ENCODE measurements at places on chromosomes 6 and 20.

DNA sequence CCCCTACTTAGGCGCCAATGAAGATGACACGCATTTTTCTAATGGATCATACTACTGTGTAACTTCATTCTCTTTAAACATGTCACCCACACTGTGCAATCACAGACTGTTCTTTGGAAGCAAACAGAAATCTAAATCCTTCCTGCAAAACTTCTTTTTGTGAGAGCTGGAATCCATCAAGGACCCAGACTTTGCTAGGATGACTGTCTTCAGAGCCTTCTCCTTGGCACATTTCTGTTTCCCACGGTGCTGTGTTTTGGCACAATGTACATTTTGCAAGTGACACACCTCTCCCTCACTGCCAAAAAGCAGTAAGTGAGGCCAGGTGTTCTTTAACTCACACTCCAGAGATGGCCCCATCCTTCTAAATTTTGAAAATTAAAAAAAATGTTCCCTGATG lies 21.7 kb upstream of the TAGAP start:
- DNase-seq = no peak

DNA sequence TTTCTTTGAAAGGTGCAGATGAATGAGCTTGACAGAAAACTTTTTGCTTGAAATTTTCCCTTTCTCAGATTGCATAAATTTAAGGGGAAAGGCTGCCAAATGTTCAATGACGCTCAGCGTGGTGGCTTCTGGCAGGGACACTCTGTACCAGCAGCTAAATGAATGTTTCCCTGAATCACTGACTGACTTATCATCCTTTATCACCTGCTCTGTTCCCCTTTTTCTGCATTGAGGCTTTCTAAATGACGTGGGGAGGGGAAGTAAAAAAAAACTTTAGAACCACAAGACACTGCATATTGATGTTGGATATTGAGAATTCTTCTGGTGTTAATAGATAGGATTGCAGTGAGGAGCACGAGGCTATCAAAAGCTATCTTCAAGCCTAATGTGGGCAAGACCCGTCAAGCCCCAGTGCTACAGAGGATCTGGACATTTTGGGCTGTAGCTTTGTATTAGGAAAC lies 46.9 kb upstream of the ENPP5 start:
- DNase-seq = no peak

DNA sequence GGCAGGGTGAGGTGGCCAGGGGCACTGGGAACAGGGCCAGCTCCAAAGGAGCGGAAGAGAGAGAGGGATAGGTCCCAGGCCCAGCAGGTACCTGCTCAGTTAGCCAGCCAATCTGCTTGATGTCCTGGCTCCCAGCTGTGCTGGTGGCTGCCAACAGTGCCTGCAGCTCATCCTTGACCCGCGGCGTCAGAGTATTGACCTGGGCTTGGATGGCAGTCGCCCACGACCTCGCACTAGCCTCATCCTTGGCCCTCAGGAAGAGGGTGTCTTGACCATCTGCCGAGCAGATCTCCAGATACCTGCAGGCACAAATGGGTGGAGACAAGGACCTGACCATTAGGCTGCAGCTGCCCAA lies 11.1 kb upstream of the CDK5RAP1 start:
- DNase-seq = no peak

DNA sequence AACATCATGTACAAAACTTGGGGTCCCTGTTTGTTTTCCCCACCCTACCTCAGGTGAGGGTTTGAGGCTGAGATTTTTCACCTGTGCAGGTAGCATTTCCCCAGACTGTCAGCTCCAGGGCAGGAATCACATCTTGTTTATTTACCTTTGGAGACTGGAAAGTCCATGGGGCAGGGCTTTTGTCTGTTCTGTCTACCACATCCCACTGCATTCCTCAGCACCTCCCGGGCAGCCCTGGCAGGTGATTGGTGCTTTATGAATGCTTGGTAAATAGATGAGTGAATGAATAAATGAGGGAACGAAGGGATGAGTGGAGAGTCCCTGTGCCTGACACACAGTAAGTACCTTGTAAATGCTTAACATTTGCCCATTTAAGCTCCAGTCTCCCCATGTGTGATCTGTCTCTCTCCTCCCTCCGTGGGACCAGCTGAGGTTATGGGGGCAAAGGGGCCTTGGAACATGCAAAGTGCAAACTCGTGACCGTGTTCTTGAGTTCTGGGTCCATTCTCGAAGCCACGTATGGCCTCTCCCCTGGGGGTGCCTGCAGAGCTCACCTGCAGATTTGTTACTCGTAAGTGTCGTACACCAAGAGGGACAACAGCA lies 69.7 kb upstream of the PMEPA1 start:
- no peak for DNase-seq

- no peak for DNase-seq
These were observed 65.4 kb downstream of the RWDD2A start for GRCh38 chr6:83258517-83258916.

DNA sequence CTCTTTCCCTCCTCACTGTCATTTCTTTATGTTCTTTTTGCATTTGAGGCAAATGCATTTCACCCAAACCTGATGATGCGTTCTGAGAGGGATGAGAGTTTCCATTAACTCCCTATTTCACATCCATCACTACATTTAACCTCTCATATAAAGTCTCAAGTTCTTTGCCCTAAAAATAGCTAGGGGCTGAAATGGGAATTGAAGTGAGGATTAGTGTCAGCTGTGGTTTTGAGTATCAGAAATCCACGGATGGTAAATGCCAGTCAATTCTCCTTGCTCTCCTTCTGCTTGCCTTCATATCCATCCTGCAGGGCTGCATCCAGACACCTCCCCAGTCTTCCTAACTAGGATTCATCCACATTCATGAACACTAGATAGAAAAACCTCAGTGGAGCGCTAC lies 10.0 kb upstream of the DTNBP1 start:
- no peak for DNase-seq

- no peak for DNase-seq
These were observed 1.3 kb downstream of the SCUBE3 start for GRCh38 chr6:35214869-35215664.

GRCh38 chr20:63977739-63978276 lies 1.6 kb downstream of the SAMD10 start:
- no peak for DNase-seq

- DNase-seq = no peak
These were observed 121.8 kb upstream of the HDGFL1 start for GRCh38 chr6:22447249-22448196.

GRCh38 chr6:69379518-69379917 lies 417.3 kb downstream of the LMBRD1 start:
- DNase-seq = no peak

GRCh38 chr6:157527471-157527907 lies 146.5 kb downstream of the ZDHHC14 start:
- no peak for DNase-seq

- no peak for DNase-seq
These were observed 15.8 kb downstream of the PLAGL1 start for GRCh38 chr6:143992285-143992684.

DNA sequence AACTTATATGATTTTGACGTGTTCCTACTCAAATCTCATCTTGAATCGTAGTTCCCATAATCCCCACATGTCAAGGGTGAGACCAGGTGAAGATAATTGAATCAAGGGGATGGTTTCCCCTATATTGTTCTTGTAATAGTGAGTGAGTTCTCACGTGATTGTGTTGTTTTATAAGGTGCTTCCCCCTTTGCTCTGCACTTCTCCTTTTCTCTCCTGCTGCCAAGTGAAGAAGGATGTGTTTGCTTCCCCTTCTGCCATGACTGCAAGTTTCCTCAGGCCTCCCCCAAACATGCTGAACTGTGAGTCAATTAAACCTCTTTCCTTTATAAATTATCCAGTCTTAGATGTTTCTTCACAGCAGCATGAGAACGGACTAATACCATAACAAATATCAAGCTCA lies 83.2 kb downstream of the MANEA start:
- no peak for DNase-seq

DNA sequence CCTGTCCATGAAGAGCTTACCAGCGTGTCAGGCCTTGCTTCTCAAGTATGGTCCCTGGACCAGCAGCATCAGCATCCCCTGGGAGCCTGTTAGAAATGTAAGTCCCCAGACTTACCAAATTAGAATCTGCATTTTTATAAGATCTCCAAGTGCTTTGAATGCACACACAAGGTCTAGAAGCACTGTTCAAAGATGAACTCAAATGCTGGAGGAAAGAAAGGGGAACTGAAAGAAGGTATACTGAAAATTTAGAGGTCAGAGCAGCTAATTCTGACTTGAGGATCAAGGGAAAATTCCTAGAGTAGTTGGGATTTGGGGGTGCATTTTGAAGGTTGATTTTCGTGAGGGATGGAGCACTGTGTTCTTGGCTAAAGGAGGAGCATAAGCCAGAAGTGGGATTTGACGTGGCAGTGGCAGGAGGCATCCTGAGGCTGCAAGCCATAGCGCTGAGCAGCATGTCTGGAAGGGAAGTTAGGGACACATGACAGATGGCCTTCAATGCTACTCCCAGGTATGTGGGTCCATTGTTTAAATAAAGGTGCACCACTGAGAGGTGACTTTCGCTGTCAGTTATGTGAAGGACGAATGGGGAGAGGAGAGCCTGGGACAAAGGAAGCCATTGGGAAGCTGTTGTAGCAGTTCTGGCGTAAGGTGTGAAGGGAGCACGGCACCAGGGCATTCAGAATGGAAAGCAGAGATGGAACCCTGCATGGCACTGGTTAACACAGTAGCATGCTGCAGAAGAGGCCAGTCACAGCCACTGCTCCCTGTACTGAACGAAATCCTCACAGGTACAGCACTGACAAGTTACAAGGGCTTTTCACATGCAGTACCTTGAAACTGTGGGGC lies 36.2 kb downstream of the ARMC2 start:
- DNase-seq = no peak

DNA sequence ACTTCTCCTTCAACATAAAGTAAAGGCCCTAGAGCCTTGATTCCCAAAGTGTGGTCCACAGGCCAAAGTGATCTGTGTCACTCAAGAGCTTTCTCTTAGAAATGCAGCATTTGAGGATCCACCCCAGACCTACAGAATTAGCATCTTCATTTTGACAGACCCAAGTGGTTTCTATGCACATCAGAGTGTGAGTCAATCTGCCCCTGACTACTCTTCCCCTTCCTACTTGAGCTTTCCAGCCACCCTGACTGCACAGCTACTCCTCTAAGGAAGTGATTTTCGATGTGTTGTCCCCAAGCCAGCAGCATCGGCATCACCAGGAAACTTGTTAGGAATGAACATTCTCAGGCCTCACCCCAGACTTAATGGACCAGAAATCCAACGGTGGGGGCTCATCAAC lies 2.6 kb downstream of the MEP1A start:
- no peak for DNase-seq

- no peak for DNase-seq
These were observed 49.6 kb upstream of the ZNF217 start for GRCh38 chr20:53643031-53643832.

DNA sequence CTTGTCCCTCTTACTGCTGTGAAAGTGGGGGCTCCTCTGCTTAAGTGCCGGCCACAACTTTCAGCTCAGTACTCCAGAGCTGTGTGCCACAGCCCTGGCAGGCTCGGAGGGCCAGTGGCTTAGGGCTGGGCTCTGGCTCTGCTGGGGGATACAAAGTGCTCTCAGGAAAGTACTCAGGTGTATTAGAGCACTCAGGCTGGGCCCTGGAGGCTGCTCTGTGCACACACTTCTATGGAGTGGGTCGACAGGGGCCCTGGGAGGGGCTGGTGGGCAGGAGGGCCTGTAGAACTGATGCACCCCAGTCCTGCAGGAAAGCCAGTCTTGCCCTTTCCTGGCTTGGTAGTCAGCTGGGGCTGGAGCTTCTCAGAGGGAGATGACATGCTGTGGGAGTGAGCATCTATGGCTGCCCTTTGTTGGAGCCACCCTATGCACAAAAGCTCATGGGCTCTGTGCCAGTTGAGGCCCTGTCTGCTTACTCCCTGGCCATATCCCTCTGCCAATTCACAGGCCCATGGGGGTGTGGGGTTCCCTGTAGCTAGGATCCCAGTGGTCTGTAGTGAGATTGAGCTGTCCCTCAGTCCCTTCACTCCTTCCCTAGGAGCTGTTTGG lies 22.0 kb downstream of the CENPW start:
- no peak for DNase-seq

All from DMS79 treated with DMSO at 0.1 percent for 48 hours (cell line).